K562 (cell line): ENCODE measurements at places on chromosomes 1 and 21.
A peak's percentile ranks its signal among the peaks of the same experiment; 100 is the strongest.

GRCh38 chr21:41405321-41405720, 20.7 kb upstream of the MX1 start:
- no peak for DNase-seq

GRCh38 chr1:29171089-29171488, 10.6 kb downstream of the SRSF4 start:
- DNase-seq: no peak

- DNase-seq: no peak
Observed at GRCh38 chr1:54894271-54894670, 7.3 kb upstream of the DHCR24 start.

DNA sequence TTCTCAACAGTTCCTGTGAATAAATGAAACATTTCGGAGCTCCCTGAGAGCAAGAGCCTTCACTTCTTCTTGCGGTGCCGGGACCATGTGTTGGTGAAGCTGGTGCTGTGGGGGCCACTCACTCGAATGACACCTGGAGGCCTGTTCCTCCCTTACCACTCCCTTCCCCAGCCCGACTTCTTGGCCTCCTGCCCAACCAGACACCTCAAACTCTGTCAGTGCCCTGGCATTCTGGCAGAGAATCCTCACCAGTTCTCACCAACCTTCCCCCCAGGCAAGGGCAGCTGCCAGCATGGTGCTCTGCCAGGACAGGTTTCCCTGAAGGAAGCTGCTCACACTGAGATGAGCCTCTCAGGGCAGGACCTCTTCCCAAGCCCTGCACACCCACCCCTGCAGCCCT, 68.3 kb downstream of the MPZL1 start:
- no peak for DNase-seq

- DNase-seq: no peak
Observed at GRCh38 chr1:241250465-241250864, 106.5 kb downstream of the RGS7 start.

GRCh38 chr1:235075048-235075776, 53.4 kb downstream of the TOMM20 start:
- DNase-seq: no peak

DNA sequence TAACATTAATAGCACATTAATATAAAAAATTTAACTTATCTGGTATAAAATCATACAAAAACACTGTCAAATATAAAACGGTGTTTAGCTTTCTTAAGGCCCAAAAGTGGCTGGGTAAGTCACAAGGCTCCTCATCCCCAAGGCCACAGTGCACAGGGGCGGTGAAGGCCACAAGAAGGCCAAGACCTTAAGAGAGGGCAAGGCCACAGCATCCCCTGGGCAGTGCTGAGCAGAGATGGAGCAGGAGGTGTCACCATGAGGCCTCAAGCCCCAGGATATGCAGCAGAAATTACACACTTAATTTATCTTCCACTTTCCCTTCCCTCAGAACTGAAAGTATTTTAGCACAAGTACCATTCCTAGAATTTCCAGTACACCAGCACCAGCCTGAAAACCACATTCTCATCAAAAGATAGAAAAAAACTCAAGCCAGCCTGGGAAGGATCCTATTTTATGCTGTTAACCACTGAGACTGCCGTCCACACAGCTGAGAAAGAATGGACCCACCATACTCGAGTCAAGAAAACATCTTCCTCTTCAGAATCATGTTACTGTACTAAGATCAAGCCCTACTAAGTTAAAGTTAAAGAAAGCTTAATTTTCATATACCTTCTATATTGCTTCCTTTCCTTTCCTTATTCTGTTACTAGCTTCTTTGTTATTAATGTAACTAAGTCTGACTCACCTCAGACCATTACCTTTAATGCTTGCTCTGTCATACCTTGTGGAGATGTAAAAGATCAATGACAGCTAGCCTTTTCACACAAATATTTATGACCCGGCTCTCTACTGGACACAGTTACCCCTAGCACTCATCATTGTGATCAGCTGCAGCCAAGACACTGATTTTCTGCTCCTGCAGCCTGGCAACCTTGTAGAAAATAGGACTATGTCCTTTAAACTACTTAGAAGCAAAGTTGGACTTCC, 26.4 kb upstream of the FMO1 start:
- no peak for DNase-seq

GRCh38 chr1:89581859-89582258, 51.1 kb upstream of the LRRC8C start:
- DNase-seq: no peak

- no peak for DNase-seq
Observed at GRCh38 chr1:206050655-206051235, 2.2 kb upstream of the RHEX start.

- DNase-seq: no peak
Observed at GRCh38 chr1:70990469-70991253, 57.0 kb downstream of the PTGER3 start.

- no peak for DNase-seq
Observed at GRCh38 chr21:36985751-36986594, 19.5 kb upstream of the HLCS start.

DNA sequence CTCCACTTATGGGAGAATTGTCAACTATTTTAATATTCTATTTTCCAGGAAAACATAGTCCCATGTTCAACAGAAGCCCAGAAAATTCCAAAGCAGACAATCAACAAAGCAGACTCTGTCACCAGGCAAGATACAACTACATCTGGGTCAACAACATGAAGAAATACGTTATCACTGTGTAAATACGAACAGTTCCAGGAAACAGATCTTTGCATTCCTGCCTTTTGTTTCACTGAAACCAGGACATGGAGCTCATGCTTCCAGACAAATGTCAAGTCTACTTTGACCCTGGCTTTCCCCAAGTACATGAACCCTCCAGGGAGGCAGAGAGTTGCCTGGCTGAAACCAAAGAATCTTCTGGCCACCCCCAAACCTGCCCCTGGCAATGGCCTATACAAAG, 106.7 kb downstream of the SETD4 start:
- DNase-seq: no peak

- no peak for DNase-seq
Observed at GRCh38 chr1:2141025-2141424, 53.5 kb downstream of the FAAP20 start.

GRCh38 chr1:23020706-23021405, 1.6 kb downstream of the KDM1A start:
- no peak for DNase-seq

- DNase-seq: no peak
Observed at GRCh38 chr1:201536558-201536957, 2.4 kb upstream of the NAV1 start.

- no peak for DNase-seq
Observed at GRCh38 chr1:5093042-5093441, 438.6 kb downstream of the AJAP1 start.

- peak; percentile 76 for DNase-seq
Observed at GRCh38 chr1:41495210-41495948, 10.9 kb upstream of the EDN2 start.

DNA sequence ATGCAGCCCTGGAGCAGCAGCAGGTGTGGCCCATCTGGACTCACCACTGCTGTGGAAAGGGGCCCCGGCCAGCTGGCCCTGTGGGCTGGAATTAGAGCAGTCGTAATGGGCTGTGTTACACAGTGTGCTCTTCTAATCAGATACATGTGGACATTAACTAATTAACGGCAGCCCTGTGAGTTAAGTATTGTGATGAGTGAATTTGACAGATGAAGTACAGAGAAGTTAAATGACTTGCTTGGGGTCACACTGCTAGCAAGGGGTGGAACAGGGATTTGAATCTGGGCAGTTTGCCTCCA, 58.6 kb downstream of the MDM4 start:
- no peak for DNase-seq

DNA sequence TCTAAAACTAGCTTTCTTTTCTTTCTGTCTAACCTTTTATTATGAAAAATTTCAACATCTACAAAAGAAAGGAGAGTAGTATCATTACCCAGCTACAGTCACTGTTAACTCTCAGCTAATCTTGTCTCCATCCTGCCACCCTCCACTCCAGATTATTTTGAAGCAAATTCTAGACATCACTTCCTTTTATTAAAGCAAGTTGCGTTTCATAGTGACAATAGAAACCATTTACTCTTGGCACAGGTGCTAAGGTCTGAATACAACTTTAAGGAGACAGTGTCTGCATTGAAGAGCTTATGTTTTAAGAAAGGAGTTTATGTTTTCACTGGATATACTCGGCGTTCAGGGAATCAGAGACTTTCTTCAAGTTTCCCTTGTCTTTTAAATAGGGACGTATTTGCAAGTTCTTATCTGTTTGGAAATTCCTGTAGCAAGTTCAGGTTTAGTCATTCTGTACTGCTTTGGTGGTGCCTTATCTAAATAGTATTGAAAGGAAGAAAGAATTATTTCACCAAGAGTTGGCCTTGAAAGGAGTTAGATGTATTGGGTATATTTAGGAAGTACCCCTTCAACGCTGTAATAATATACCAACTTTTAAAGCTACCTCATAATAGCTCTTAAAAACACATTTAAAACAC, 42.7 kb downstream of the ITSN1 start:
- DNase-seq: no peak

GRCh38 chr1:232978091-232978634, 27.8 kb downstream of the NTPCR start:
- no peak for DNase-seq

DNA sequence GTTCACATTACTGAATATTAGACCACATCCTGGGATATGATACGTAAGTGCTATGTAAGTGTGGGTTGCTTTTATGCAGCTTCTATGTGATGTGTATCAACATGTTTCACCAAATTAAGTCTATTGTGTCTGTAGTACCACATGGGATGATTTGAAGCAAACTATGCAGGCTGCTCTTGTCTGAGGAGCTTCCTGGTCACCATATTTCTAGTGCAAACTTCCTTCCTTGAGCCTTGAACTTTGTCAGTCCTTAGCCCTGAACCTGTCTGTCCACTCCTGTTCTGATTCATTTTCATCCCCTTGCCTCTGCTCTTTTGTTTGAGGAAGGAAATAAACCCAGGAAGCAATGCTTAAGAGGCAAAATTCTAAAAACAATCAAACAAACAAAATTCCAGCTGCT, 117.5 kb upstream of the VANGL1 start:
- DNase-seq: no peak

- no peak for DNase-seq
Observed at GRCh38 chr1:229410370-229410691, 23.6 kb downstream of the ACTA1 start.

- no peak for DNase-seq
Observed at GRCh38 chr21:25080661-25081060, 526.6 kb downstream of the MRPL39 start.

DNA sequence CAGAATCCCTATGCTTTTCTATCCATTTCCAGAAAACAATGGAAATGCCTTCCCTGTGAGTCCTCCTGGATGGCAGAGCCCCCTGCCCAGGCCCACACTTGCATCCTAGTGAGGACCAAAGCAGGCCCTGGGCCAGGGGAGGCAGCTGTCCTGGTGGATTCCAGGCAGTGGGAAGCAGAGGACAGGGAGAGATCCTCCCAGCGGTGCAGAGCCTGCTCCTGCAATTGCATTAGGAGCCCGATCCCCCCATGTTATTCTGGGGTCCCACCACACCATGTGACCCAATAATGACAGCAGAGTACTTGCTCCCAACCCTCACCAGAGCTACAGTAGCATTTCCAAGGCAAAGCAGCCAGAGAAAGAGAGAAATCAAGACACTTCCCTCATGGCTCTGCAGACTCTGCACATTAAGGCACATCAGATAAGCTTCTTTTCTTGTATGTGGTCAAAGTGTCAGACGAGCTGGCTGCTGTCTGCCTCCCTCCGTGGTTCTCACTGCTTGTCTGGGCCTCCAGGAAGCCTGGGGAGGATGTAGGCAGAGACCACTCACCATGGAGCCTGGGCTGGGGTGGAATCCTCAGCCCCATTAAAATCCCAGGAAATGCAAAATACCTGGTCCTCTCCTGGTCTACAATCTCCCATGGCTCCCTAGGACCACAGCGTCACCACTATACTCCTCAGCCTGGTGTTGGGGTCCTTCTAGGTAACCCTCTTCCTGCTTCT, 54.9 kb upstream of the RUNX3 start:
- no peak for DNase-seq

DNA sequence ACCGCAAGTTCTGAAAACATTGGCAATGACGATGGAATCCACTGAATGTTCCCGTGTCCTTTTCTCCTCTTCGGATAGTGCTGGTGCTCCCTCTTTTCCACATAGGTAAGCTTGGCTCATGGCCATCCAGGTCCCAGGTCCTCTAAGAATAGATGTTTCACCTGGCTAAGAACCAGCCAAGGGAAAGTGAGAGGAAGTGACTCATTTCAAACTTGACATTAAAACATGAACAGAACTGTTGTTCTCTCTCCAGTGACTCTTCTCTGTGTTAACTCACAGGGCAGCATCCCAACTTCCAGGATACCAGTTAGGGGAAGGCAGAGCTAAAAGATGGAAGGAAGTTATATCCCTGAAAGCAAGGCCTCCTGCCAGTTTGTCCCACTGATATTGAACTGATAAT, 493.8 kb upstream of the CHRM3 start:
- no peak for DNase-seq

DNA sequence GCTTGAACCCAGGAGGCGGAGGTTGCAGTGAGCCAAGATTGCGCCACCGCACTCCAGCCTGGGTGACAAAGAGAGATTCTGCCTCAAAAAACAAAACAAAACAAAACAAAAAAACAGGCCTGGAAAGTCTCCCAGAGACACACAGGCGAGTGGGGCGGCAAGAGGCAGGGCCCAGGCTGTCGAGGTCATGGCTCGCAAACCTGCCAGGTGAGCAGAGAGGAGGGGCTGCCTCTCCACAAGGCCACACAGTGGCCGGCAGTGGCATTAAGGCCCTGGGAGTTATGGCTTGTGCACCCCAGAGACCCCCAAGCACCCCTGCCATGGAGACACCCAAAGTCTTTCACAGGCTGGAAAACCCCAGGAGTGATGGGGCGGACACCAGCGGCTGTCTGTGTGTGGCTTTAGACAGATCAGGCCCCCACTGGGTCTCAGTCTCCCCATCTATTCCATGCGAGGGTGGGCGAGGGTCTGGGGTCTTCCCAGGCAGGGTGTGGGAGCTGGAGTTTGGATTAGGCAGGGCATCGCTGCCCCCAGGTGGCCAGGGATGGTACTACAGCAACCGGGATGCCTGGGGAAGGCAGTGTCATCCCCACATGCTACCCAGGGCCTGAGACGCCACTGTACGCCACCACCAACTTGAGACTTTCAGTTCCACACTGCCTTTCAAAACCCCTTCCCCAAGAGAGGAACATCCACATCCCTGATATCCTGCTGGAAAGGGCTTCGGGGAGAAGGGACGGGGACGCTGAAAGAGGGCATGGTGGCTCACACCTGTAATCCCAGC, 7.3 kb upstream of the CTRC start:
- DNase-seq: peak; percentile 85

GRCh38 chr1:201427963-201428362, 6.4 kb upstream of the TNNI1 start:
- no peak for DNase-seq
